ENCODE measurements at places on chromosomes 13 and 19.

DNA sequence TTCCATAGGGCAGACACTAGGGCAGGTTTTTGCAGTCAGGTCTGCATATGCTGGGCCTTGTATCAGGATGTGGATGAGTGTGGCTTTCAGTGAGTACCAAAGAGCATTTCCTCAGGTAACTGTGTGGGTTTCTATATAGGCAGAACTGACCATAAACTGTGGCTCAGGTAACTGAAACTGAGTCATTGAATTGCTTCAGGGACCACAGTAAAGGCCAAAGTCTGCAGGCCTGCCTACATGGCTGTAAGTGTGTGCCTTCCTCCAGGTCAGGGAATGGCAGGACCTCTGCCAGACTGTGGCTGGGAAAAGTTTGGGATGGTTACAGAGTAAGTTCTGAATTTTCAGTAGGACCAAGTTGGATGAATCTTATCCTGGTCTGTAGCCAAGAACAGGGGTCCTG, 85.6 kb downstream of the ZNF486 start:
- DNase-seq = no peak

DNA sequence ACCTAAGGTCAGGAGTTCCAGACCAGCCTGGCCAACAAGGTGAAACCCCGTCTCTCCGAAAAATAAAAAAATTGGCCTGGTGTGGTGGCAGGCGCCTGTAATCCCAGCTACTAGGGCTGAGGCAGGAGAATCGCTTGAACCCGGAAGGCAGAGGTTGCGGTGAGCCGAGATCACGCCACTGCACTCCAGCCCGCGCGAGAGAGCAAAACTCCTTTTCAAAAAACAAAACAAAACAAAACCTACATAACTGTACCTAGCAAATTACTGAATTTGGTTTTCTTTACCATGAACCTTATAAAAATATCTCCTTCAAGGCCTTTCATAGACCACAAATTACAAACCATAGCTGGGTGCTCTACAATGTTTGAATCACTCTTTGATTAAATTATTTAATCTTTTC, 760 bp downstream of the ZNF91 start:
- DNase-seq = peak; percentile 8

- DNase-seq = no peak
These were observed 22.5 kb downstream of the SERP2 start for GRCh38 chr13:44395976-44396694.

GRCh38 chr19:32869966-32870573, 503 bp upstream of the SLC7A9 start:
- DNase-seq = peak; percentile 23

DNA sequence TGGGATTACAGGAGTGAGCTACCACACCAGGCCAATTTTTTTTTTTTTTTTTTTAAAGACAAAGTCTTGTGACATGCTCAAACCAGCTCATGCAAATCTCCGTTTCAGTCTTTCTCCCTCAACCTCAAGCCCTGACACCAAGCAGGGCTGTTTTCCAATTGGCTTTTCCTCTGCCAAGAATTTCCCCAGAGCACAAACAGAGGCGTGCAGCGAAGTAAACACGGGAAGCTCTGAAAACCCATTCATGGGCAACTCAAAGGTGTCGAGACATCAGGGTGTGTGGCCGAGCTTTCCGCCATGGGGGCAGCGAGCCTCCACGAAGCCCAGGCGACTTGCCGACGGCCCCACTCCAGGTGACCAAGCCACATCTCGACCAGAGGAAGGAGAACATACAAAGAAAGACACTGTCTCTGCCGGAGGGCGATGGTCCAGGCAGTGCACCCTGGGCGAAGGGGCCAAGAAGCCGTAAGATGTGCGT, 70.0 kb downstream of the INSR start:
- peak; percentile 80 for DNase-seq

- DNase-seq = no peak
These were observed 69.8 kb downstream of the KDM4B start for GRCh38 chr19:5038631-5039271.

- DNase-seq = peak; percentile 90
These were observed 34.2 kb downstream of the MBNL2 start for GRCh38 chr13:97256343-97256783.

DNA sequence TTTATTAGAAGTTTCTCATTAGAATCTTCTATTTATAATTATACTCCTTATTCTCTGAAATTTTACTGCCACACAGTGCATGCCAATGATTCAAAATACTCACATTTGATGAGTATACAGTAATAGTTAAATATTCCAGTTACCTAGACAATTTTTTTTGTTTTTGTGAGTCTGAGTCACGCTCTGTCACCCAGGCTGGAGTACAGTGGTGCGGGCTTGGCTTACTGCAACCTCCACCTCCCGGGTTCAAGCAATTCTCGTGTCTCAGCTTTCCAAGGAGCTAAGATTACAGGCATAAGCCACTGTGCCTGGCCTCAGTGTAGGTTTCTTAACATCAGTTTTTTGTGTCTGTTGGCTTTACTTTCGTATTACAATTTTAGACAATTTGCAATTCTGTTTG, 87.1 kb downstream of the ZNF486 start:
- DNase-seq = no peak

DNA sequence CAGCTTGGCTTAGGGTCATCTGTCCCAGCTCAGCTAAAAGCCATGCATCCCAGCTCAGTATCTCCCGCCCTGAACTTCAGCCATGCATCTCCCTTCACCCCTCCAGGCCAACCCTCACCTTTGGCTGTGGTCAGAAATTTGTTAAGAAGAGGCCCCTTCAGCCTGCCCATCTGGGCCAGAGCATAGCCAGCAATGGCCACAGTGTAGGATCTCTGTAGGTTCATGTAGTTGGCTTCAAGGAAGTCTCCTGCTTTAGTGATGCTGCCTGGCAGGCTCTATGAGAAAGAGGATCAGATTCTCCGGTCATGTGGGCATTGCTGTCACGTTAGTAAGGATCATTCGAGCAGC, 16.6 kb upstream of the TNFSF14 start:
- DNase-seq = no peak

- DNase-seq = no peak
These were observed 85.0 kb downstream of the TSHZ3 start for GRCh38 chr19:31264041-31264778.

GRCh38 chr13:80577926-80578670, 237.2 kb upstream of the SPRY2 start:
- peak; percentile 4 for DNase-seq
